ENCODE measurements at places on chromosomes 13 and 19. TPM values are rescaled to one million over a fixed set of nuclear protein-coding genes. Genes with fewer than 3 reads are reported as not detected.

CEACAM18 gene
- not detected for total RNA-seq

FPR3 gene
- 8.5 TPM for total RNA-seq

MATK gene
- total RNA-seq: 2.7 TPM

FFAR2 gene
- 0.22 TPM for total RNA-seq

ZNF536 gene
- total RNA-seq: 0.25 TPM

TNFSF13B gene
- 5.3 TPM for total RNA-seq

MUC16 gene
- 0.41 TPM for total RNA-seq

PABPC3 gene
- total RNA-seq: 0.22 TPM

PRRG2 gene
- 14.9 TPM for total RNA-seq

ZNF260 gene
- total RNA-seq: 12.8 TPM

IGFL4 gene
- not detected for total RNA-seq

UBE2L5 gene
- not detected for total RNA-seq
